Stimulated activated CD4-positive, alpha-beta T cell treated with anti-CD3 and anti-CD28 coated beads, Interleukin-15, amount 100 ng/mL, for 1 hour (primary cell): ENCODE measurements at places on chromosomes 6 and 20.
A peak's percentile ranks its signal among the peaks of the same experiment; 100 is the strongest.

- DNase-seq: no peak
Observed at GRCh38 chr6:88572449-88573139, 390.8 kb downstream of the RNGTT start.

- DNase-seq: no peak
Observed at GRCh38 chr6:26613201-26613600, 16.4 kb downstream of the ABT1 start.

- DNase-seq: peak; percentile 11
Observed at GRCh38 chr6:35370124-35370741, 27.9 kb downstream of the PPARD start.

DNA sequence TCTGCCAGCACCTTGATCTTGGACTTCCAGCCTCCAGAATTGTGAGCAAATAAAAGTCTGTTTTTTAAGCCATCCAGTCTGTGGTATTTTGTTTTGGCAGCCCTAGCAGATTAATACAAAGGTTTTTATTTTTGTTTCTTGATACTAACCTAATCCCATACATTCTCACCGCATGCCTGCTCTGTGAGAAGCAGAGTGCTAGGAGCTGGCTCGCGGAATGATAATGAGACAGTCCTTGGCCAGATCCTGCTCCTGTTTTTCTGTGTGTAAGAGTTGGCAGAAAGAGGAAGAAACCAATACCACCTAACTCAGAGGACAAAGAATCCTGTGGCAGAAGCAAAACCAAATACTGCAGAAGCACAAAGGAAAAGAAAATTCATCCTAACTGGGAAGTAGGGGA is 82.6 kb downstream of the KIF16B start:
- DNase-seq: no peak

GRCh38 chr6:153108315-153108714 is 22.8 kb downstream of the RGS17 start:
- DNase-seq: no peak
